ENCODE measurements at places on chromosomes 3 and 15.

DNA sequence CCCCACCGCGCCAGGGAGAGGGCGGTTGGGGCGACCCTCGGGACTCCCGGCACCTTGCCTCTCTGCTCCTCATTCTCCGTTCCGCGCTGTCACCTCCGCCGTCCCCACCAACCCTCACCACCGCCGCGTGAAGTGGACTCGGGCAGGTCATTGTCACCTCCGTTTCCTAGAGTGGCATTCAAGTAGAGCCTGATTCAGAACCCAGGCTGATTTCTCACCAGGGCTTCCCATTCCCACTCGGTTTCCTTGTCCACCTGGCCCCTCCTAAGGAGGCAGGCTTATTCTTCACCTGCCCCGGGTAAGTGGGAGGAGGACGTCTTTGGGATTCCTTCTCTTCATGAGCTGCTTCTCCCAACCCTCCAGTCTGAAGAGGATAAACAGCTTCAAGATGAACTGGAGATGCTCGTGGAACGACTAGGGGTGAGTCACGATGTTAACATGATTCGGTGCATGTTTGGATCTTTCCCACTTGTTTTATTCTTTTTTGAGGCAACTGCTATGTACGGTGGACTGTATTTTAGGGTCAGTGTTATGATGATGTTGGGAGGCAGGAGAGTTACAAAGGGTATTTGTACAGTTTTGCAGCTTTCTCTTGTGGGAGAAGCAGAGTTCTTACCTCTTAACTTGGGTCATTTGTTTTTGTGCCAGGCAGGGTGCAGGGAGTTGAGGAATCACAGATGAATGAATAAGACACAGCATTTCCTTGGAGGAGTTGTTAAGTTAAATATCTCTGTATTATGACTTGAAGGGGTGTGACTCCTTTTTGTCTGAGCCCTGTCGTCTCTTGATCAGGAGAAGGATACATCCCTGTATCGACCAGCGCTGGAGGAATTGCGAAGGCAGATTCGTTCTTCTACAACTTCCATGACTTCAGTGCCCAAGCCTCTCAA, 692 bp downstream of the PSMD2 start:
- no peak for DNase-seq

DNA sequence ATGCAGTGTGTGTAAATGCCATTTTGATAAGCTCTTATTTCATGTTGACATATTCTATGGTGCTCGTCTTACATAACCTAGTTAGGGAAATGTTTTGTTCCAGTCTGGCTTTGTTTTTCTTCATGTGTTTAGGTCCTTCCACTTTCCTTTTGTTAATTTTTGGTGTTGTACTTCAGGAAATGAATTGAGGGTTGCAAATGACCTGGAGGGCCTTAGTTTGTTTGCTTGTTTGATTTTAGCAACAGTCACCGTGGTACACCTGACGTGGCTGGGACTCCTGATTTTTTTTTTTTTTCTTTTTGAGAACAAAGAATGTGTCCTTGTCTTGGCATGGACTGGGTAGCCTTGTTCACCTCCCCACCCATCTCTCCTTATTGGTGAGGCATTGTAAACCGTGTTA, 114.8 kb downstream of the IGF1R start:
- DNase-seq, result no peak

- no peak for DNase-seq
These were observed 11.7 kb downstream of the LRRFIP2 start for GRCh38 chr3:37162501-37163245.

GRCh38 chr3:75294124-75294523, 370.0 kb upstream of the FRG2C start:
- no peak for DNase-seq

GRCh38 chr3:177212278-177212610, 15.0 kb upstream of the TBL1XR1 start:
- DNase-seq, result no peak

- DNase-seq, result no peak
These were observed 77.5 kb upstream of the PRR23C start for GRCh38 chr3:139122221-139122581.

DNA sequence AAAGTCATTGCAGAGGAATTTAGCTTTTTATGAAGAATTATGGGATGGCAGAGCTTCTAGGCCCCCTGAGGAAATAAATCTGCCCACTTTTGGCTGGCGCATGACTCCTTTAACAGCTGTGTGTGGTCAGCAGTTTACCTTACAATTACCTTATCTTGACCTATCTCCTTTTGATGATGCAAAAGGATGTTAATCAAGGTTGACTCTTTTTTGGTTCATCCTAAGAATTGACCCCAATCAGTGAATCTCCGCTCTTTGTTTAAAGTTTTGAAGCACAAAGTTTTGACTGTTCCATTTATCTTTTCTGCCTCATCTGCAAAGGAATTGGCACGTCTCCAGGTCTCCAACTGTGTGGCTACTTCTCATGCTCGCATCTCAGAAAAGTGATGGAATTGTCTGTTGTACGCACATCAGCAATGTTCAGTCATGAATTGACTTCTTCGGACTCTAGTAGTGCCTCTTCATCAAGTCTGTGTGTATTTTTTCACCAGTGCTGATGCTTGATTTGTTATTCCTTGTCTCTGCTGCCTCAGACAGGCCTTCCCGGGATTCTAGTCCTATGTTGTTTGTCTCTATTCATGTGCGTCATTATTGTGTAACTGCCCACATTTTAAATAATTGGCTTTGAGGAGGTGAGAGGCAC, 196.2 kb upstream of the CFAP20DC start:
- DNase-seq, result no peak

- no peak for DNase-seq
These were observed 10.4 kb upstream of the CX3CR1 start for GRCh38 chr3:39290255-39290654.

DNA sequence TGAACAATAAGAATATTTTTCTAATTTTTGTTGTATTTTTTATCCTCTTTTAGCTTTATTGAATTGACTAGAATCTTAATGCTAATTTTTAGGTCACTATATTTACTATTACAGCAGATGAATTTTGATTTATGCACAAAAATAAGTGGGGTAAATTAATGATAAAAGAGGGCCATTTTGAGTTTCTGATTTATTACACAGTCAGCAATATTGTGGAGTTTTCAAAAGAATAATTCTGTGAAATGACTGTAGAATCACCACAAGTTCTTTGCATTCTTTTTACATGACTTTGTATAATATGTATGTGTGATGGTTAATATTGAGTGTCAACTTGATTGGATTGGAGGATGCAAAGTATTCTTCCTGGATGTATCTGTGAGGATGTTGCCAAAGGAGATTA, 812.4 kb upstream of the DPPA4 start:
- no peak for DNase-seq
